Activated T-helper 17 cell treated with anti-CD3 and anti-CD28 coated beads, Interleukin-2, amount 50 U/mL, for 72 hours (primary cell): ENCODE measurements at places on chromosomes 13 and 19. TPM values are rescaled to one million over a fixed set of nuclear protein-coding genes. Genes with fewer than 3 reads are reported as not detected.
A peak's percentile ranks its signal among the peaks of the same experiment; 100 is the strongest.

- peaks cover 32% of the 10 kb centered on the region for H3K4me1 ChIP-seq
- H3K27ac ChIP-seq, result no peak overlapping the region
- H3K36me3 ChIP-seq, result peaks cover 8% of the 10 kb centered on the region
- no peak overlapping the region for H3K4me3 ChIP-seq
These were observed 8.2 kb downstream of the ZDHHC20 start for GRCh38 chr13:21450936-21451335.

GRCh38 chr19:7292352-7292949, 1.8 kb downstream of the INSR start:
- ATAC-seq, result no peak
- peaks cover 9% of the 10 kb centered on the region for H3K4me1 ChIP-seq
- no peaks in the 10 kb centered on the region for H3K36me3 ChIP-seq
- peaks cover 22% of the 10 kb centered on the region for H3K27me3 ChIP-seq
- no peak overlapping the region for H3K27ac ChIP-seq
- H3K4me3 ChIP-seq, result peak overlapping the region; percentile 60

GRCh38 chr19:51651216-51651846, 4.7 kb upstream of the SIGLEC14 start:
- no peak overlapping the region for H3K27ac ChIP-seq
- H3K36me3 ChIP-seq, result no peaks in the 10 kb centered on the region
- ATAC-seq, result no peak
- peaks cover 26% of the 10 kb centered on the region for H3K27me3 ChIP-seq
- H3K4me1 ChIP-seq, result no peaks in the 10 kb centered on the region

SH2D3A gene
- total RNA-seq, result 21.2 TPM

DNA sequence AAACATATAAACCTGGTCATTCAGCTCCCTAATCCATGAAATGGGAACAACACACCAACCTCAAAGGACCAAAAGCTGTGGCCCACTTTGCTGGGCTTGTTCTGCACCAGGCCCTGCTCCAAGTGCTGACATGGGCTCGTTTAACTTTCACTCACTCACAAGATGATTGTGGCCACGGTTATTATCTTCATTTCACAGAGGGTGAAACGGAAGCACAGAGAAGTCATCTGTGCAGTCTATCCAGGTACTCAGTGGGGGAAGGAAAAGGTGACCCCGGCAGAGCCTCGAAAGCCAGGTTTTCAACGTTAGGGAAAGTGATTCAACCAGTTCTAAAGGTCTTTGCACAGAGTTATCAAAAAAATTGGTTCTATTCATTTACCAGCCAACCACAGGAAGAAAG, 68.0 kb downstream of the CRYL1 start:
- no peaks in the 10 kb centered on the region for H3K27me3 ChIP-seq
- H3K36me3 ChIP-seq, result no peaks in the 10 kb centered on the region
- peaks cover 19% of the 10 kb centered on the region for H3K4me1 ChIP-seq
- ATAC-seq, result peak; percentile 60
- H3K27ac ChIP-seq, result no peak overlapping the region
- no peak overlapping the region for H3K4me3 ChIP-seq

JOSD2 gene
- 37.5 TPM for total RNA-seq
